ENCODE measurements at places on chromosomes 4 and X. TPM values are rescaled to one million over a fixed set of nuclear protein-coding genes. Genes with fewer than 3 reads are reported as not detected.

The WDR17 gene
- total RNA-seq = 0.58 TPM

The NPY1R gene
- total RNA-seq = 1.1 TPM

The TCEAL7 gene
- total RNA-seq = 58.9 TPM

The POF1B gene
- total RNA-seq = under 0.01 TPM

The CPEB2 gene
- 21.4 TPM for total RNA-seq

The MUC7 gene
- not detected for total RNA-seq

The TACC3 gene
- 3.9 TPM for total RNA-seq

The MEPE gene
- not detected for total RNA-seq

The CABS1 gene
- not detected for total RNA-seq

The HERC5 gene
- total RNA-seq = 5.1 TPM

The ANKRD50 gene
- total RNA-seq = 52.7 TPM

The F8 gene
- 7.9 TPM for total RNA-seq

The PLAC1 gene
- not detected for total RNA-seq

The PDZD4 gene
- 0.56 TPM for total RNA-seq

The TCEAL6 gene
- not detected for total RNA-seq

The KDR gene
- total RNA-seq = 33.7 TPM

The FGF5 gene
- 23.8 TPM for total RNA-seq

The DRP2 gene
- total RNA-seq = 9.6 TPM

The PCDH19 gene
- under 0.01 TPM for total RNA-seq

The CC2D2A gene
- 17.8 TPM for total RNA-seq

The CRMP1 gene
- total RNA-seq = not detected

The FGFBP2 gene
- total RNA-seq = not detected

The SLC6A14 gene
- total RNA-seq = not detected

The ANAPC10 gene
- 38.3 TPM for total RNA-seq

The VEGFC gene
- total RNA-seq = 35.5 TPM

The TSPAN5 gene
- total RNA-seq = 52.1 TPM

The TLL1 gene
- total RNA-seq = 0.85 TPM

The UBA1 gene
- total RNA-seq = 154 TPM

The IQCM gene
- total RNA-seq = not detected

The HTR2C gene
- not detected for total RNA-seq

The GLUD2 gene
- total RNA-seq = 1.1 TPM

The MAP7D2 gene
- total RNA-seq = 0.56 TPM

The DSPP gene
- not detected for total RNA-seq

The PLP1 gene
- total RNA-seq = under 0.01 TPM

The ADGRG2 gene
- under 0.01 TPM for total RNA-seq

The FREM3 gene
- total RNA-seq = under 0.01 TPM

The RNF128 gene
- total RNA-seq = 1.2 TPM

The APOOL gene
- 8.1 TPM for total RNA-seq

The MAGEA9B gene
- not detected for total RNA-seq

The LRIT3 gene
- not detected for total RNA-seq

The DOK7 gene
- total RNA-seq = under 0.01 TPM
